ENCODE measurements at places on chromosomes 5 and 9.

- no peak for DNase-seq
These were observed 132.1 kb downstream of the MACROH2A1 start for GRCh38 chr5:135266975-135267374.

DNA sequence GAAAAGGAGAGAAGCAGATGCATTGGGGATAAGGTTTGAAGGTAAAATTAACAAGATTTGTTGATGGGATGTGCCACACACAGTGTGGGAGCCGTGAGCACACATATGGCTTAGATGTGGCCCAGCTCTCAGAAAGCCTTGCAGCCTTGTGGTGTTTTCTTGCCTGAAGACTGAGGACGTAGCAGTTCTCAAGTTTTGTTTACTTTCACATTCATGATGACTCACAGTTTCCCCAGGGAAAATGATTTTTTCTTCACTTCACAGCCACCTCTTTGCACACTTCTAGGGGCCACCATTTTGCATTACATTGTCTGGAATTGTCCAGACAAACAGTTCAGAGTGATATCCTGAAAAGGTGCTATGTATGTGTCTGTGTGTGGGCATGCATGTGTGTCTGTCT lies 126.2 kb downstream of the BASP1 start:
- no peak for DNase-seq

- no peak for DNase-seq
These were observed 54.3 kb downstream of the PSD2 start for GRCh38 chr5:139849942-139850341.

- DNase-seq = no peak
These were observed 118.7 kb upstream of the GAS1 start for GRCh38 chr9:87065981-87066380.

DNA sequence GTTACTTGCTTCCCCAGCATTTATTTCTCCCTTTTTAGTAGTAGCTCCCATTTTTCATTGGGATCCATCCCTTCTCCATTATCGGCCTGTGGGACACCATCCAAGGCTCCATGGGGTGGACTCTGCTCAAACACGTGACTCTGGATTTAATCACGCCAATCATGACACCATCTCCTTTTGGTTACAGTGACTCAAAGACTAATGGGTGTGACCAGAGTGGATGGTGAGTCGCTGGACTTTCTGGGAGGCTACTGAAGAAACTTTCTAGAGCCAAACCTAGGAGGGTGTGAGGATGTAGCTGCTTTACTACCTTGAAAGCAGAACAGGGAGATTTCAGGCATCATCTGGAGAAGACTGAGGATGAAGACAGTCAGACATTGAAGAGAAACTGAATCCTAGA lies 93.1 kb downstream of the PJA2 start:
- no peak for DNase-seq

DNA sequence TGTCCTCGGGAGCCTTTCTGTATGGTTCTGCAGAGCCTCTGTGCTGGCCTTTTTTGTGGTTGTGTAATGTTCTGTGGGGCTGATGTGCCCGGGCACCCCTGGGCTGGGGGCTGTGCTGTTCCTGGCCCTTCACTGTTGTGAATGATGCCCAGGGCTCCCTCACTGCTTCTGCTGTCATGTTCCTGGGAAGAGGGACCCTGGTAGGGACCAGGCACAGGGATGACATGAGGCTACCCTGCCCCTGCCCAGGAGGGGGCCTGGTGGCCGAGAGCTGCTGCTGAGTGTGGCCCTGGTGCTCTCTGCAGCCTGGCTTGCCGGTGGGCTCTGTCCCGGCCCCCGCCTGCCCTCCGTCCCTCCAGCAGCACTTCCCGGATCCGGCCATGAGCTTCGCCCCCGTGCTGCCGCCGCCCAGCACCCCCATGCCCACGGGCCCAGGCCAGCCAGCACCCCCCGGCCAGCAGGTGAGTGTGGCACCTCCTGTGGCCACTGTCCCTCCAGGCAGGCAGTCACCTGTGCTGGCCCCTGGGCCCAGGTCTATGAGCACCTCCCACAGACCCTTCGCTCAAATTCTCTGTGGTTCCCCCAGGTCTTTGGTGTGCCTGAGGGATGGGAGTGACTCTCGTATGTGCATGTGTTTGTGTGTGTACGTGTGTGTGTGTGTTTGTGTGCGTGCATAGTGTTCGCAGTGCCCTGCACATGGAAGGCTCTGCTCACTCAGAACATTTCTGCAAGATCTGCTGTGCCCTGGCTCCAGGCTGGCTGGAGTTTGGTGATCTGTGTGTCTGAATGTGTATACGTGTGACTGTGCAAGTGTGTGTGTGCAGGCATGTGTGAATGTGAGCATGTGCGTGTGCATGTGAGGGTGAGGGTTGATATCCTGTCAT lies 72.3 kb downstream of the WNK2 start:
- DNase-seq = no peak

DNA sequence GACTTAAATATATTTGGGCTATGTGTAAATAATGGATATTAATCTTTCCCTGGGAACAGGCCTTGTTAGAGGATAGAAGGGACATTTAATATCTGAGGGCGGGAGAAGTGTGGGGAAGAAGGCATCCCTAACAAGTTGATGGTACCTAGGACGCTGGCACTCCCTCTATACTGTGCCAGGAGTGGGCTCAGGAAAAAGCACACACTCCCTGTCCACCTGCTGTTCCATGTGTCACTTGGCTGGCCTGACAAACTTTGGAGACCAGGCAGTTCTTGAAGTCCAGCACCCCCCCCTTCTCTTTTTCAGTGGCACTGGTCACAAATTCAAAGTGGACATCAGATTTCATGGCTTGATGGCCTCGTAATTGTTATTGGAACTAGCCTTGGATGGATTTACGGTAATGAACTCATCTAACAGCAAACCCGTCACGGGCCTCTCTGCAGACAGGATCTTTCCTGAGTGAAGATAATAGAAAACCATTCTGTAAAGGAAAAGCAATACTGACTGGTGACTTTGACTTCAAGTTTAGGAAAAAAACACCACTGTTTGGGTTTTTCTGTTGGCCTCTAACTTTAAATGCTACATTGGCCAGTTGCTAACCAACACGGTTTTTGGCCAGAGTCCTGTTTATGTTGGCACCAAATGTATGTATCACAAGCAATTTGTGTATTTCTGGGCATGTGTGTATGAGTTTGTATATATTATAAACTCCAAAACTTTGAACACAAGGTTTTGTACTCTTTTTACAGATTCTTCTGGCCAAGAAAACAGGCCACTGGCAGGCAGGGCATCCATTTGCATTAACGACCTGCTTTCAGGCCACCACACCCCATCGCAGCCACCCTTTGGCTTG lies 552.6 kb downstream of the CCDC171 start:
- no peak for DNase-seq

GRCh38 chr9:12781226-12781733 lies 6.5 kb downstream of the LURAP1L start:
- DNase-seq = no peak

Data from stimulated activated CD8-positive, alpha-beta memory T cell treated with anti-CD3 and anti-CD28 coated beads, Interleukin-4, amount 100 ng/mL, for 4 hours (primary cell).